ENCODE measurements at places on chromosomes 12 and 14. TPM values are rescaled to one million over a fixed set of nuclear protein-coding genes. Genes with fewer than 3 reads are reported as not detected.

- no peak for DNase-seq
Observed at GRCh38 chr12:107033758-107034739, 47.1 kb upstream of the MTERF2 start.

GRCh38 chr14:24040692-24041091 is 11.1 kb upstream of the CARMIL3 start:
- no peak for DNase-seq

DNA sequence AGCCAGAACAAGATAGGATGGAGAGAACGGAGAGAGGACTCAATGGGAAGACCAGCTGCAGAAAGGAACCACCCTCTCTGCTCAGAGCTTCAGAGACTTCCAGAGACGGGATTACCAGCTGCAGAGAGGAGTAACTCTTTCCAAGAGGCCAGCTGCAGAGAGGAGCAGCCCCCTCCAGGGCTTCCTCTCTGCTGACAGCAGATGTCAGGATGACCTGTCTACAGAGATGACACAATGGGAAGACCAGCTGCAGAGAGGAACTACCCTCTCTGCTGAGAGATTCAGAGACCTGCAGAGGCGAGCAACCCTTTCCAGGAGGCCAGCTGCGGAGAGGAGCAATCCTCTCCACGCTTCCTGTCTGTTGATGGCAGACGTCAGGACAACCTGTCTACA is 61.8 kb downstream of the KLRG1 start:
- no peak for DNase-seq

DNA sequence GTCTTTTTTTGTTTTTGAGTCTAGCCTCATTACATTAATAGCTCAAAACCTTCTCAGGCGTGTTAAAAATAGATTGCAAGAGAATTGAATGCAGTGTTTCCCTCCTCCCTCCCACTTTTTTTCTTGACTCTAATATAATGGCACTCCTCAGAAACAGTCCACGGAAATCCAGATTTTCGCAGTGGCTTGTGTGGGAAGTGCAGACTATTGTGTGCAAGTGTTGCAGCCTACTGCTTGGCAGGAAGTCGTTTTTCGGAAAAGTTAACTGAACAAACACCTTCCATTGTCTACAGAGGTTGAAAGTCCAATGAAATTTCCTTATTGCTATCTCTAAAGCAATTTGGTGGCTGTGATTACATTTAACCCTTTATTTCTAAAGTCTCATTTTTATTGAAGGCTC is 147.9 kb upstream of the E2F7 start:
- DNase-seq, result no peak

DNA sequence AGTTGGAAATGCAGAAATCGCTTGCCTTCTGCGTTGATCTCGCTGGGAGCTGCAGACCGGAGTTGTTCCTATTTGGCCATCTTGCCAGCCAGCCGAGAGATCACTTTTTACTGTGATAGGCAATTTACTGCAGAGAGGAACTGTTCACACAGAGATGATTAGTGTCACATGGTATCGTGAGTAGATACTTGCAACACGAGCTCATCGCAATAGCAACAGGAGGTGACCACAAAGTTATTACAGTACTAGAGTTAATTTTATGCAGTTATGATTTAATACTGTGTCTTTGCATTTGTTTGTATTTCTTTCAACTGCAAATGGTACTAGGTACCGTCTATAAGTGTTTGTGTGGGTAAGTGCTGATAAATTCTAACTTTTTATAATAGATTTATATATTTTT is 27.8 kb downstream of the NOPCHAP1 start:
- no peak for DNase-seq

DNA sequence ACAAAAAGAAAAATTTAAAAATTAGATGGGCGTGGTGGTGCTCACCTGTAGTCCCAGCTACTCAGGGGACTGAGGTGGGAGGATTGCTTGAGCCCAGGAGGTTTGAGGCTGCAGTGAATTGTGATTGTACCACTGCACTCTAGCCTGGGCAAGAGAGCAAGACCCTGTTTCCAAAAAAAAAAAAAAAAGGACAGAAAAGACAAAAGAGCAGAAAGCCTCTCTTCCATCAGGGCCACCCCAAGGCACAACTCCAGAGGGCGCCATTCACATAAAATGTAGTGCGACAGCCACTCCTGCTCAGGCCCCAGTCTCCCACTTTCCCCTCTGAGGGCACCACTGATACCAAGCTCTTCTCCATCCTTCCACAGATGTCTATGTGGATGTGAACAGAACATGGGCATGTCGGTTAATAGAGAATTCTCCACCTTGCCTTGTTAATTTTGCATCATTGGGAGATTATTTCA is 41.8 kb downstream of the DGLUCY start:
- no peak for DNase-seq

DNA sequence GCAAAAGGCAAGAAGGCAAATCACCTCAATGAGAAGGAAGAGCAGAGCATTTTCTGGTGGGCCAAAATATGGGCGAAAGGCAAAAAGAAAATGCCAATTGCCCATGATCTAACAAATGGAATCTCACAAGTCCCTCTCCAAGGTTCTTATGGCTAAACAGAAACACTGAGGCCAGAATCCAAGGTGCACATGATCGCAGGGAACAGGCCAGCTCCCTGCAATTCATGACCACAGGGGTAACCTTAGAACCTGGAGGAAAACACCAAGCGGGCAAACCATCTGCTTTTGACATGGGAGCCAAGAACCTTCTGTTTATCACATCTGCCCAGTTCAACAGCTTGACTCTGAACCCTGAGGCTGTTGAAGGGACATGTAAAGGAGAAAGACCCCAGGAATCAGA is 60.0 kb downstream of the NT5DC3 start:
- DNase-seq, result no peak

GRCh38 chr12:62977418-62977817 is 42.5 kb upstream of the PPM1H start:
- DNase-seq, result no peak

DNA sequence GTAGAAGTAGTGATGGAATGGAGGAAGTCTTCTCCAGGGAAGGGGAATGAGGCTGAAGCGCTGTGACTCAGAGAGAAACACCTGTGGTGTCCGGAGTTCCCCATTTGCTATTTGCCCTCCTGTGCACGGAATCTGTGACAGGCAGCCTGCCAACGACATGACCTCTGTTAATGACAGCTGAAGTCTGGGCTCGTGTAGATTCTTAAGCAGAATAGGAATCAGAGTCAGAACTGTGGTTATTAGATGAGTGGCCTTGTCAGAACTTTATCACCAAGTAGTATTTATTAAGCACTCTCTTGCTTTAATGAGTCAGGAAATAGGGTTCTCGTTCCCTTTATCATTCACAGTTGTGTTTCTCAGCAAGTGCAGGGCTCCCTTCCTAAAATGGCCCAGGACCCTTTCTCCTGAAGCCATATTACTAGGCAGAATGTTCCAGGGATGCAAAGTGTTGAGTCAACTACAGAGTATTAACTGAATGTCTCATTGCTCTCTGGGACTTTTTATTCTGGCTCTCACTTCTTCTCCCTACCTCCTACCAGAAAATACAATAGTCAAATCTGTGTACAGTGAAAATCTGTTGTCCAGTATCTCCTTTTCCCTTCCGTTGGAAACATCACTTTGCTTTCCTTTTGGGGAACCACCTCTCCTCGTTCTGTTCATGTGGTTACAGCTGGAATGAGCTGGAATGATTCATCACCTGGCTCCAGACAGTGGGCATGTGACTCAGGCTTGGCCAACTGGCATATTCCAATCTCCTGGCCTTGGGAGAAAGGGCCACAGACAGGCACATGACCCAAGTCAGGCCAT is 77.8 kb upstream of the MAX start:
- DNase-seq, result peak; percentile 78

TPPP2 gene
- not detected for total RNA-seq

KCNC2 gene
- total RNA-seq, result not detected

CLEC4D gene
- total RNA-seq, result not detected

MYL2 gene
- not detected for total RNA-seq

WDR89 gene
- 33.1 TPM for total RNA-seq

ALDH1L2 gene
- total RNA-seq, result 1.5 TPM

All from activated CD4-positive, alpha-beta T cell treated with anti-CD3 and anti-CD28 coated beads, Interleukin-2, amount 10 ng/mL, durations not matched to agents 24 days and 14 days (primary cell).